B cell (primary cell): ENCODE measurements at places on chromosomes 6 and 20. TPM values are rescaled to one million over a fixed set of nuclear protein-coding genes. Genes with fewer than 3 reads are reported as not detected.

PTK6 gene
- 0.75 and 0.86 TPM in 2 replicates for total RNA-seq

CLPSL2 gene
- total RNA-seq, result not detected in 2 replicates

GSTA3 gene
- not detected in 2 replicates for total RNA-seq

FAM83C gene
- total RNA-seq, result not detected in 2 replicates

KCNK15 gene
- 0.17 TPM in 1 of 2 replicates, not detected in the other for total RNA-seq

CEP162 gene
- 13.4 and 15.6 TPM in 2 replicates for total RNA-seq

STK4 gene
- total RNA-seq, result 323 and 324 TPM in 2 replicates

KCNB1 gene
- total RNA-seq, result 0.05 and 0.12 TPM in 2 replicates

TFAP2D gene
- total RNA-seq, result not detected in 2 replicates

BANF2 gene
- total RNA-seq, result not detected in 2 replicates

PGC gene
- total RNA-seq, result not detected in 2 replicates

PSORS1C2 gene
- total RNA-seq, result not detected in 2 replicates

LINC00237 gene
- not detected in 2 replicates for total RNA-seq

POPDC3 gene
- not detected in 2 replicates for total RNA-seq

SIRPD gene
- not detected in 2 replicates for total RNA-seq

CCHCR1 gene
- 34.7 and 36.2 TPM in 2 replicates for total RNA-seq

KPNA5 gene
- total RNA-seq, result 41.7 and 42.9 TPM in 2 replicates
